ENCODE measurements at places on chromosomes 13 and 19.
A peak's percentile ranks its signal among the peaks of the same experiment; 100 is the strongest.

GRCh38 chr13:65188721-65189120 lies 2041.4 kb downstream of the PCDH9 start:
- no peak for DNase-seq

DNA sequence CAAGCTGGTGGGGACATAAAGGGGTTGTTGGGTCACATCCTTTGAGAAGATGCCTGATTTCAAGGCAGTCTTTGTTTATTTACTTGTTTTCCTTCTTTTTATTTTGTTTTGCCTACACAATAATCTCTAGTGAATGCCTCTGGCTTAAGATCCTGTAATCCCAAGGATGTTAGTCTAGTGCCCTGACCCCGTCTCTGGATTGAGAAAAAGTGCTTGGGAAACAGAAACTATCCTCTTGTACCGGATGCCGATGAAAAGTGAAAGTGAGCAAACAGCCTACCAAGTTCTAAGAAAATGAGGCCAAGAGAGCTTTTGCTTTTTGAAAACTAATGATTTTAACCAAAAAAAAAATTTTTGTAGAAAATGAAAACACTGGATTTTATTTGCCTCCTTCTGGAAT lies 42.1 kb upstream of the C1QTNF9 start:
- DNase-seq = no peak

GRCh38 chr13:108681986-108682575 lies 52.7 kb downstream of the MYO16 start:
- DNase-seq = no peak

DNA sequence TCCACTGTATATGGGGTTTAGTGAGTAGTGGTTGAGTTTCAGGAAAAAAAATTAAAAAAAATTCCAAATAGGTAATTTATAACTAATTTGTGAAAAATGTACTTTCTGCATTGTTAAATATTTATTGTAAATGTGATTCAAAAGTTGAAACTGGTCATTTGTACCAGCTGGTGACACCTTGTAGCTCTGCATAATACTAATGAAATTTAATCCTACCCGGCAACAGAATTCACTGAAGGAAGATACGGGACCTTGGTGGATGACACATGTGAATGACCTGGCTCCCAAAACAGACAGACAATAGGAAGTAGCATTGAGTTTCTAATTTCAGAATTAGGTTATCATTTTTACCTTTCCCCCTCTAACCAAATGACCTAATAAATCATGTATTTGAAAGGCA lies 73.8 kb downstream of the SLITRK6 start:
- no peak for DNase-seq

GRCh38 chr13:20360041-20360491 lies 127.9 kb upstream of the GJB6 start:
- DNase-seq = no peak

GRCh38 chr13:98998831-98999638 lies 21.2 kb upstream of the DOCK9 start:
- no peak for DNase-seq

GRCh38 chr19:44544031-44544430 lies 14.6 kb upstream of the CEACAM20 start:
- no peak for DNase-seq

- DNase-seq = no peak
Observed at GRCh38 chr13:44583137-44583536, 7.0 kb upstream of the TSC22D1 start.

- DNase-seq = no peak
Observed at GRCh38 chr19:51916167-51916566, 11.1 kb upstream of the ZNF613 start.

DNA sequence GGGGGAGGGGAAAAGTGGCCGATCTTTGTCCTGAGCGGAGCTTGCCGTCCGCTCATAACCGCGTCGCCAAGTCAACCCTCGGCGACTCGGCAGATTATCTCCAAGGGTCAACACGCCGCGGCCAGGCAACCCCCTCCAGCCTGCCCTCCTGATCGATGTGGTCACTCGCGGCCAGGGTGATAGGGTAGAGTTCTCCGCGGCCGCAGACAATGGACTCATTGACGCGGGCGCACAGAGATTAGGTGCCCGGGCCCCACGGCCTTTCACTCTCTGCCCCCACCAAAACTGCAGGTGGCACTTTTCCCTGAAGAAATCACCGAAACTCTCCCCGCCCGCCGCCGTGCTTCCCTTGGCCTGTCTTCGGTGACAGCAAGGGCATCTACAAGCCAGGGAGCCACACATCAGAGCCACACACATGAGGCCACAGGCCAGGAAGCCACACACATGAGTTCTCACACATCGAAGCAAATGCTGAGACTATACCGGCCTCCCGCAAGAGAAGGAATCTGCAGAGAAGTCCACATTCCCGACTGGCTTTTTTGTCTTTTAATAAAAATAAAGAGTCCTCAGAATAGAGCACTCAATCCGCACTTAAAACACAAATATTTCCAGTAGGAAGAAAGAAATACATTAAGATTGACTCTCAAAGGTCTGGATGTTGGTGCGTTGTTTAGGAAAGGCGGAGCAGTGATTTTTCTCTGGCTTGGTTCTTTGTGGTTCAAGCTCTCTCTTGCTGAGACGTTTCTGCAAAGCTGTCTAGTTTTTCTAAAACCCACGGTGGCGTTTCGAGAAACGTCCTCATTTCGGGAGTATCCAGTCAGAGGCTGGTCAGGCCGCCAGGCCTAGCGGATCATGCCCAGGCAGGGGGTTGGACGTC lies 1.5 kb upstream of the PDX1 start:
- DNase-seq = no peak

DNA sequence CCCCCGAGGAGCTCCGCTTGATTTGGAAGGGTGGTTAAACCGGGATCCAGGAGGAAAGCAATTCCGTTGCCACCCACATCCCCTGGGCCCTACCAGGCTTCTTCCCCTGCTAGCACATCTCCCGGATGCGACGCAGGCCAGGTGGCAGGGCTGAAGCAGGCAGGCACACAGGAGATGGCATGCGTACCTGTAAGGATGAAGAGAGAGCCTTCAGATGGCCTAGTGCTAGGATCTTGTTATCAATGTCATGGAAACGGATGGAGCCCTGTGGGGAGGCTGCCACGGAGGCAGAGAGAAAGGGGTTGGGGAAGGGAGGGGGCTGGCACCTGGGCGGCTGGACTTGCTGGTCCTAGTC lies 8.5 kb upstream of the SOX1 start:
- DNase-seq = no peak

DNA sequence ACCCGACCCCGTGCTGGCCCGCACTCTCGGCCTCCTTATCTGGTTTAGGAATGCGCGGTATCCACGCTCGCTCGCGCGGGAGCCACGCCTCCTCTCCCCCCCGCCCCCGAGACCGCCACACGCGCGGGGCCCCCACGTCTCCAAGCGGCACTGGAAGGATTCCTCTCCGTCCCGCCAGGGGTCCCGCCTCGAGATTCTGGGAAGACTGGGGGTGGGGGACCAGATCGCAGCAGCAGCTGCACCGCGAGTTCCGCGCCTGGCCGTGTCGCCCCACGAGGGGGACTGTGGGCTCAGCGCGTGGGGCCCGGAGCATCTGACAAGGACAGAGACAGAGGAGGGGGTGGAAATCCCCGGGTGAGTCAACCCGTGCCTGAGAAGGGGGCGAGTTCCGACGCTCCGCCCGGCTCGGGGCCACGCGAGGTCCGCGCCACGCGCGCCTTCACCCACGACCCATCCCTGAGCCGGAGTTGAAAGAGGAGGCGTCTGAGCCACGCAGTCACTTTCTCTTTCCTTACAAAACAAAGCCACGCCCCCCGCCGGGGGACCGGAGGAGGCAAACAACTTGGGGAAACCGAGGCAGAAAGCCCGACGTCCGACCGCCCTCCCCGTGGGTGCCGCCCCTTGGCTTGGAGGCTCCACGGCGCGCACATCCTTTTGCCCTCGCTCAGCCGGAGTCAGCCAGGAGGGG lies 814 bp downstream of the S1PR2 start:
- DNase-seq = peak; percentile 70
